Muscle of leg (tissue), 16 donors: ENCODE measurements at places on chromosomes 3 and 15. TPM values are rescaled to one million over a fixed set of nuclear protein-coding genes. Genes with fewer than 3 reads are reported as not detected.

DNA sequence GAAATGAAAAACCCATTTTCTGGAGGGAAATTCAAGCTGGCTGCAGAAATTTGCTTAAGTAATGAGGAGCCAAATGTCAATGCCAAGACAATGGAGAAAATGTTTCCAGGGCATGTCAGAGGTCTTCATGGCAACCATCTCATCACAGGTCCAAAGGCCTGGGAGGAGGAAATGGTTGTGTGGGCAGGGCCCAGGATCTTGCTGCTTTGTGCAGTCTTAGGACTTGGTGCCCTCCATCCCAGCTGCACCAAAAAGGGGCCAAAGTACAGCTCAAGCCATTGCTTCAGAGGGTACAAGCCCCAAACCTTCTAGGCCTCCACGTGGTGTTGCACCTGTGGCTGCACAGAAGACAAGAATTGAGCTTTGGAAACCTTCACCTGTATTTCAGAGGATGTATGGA lies 59.3 kb downstream of the POMGNT2 start:
- no peak for DNase-seq
- H3K36me3 ChIP-seq, result no peaks in the 10 kb centered on the region
- no peaks in the 10 kb centered on the region for H3K4me1 ChIP-seq
- H3K27ac ChIP-seq, result no peak overlapping the region
- no peak overlapping the region for H3K4me3 ChIP-seq

Gene P2RY13
- total RNA-seq, result 0.75 TPM

- peaks cover 32% of the 10 kb centered on the region for H3K4me1 ChIP-seq
- DNase-seq, result no peak
- H3K27ac ChIP-seq, result peak overlapping the region; percentile 72
- H3K4me3 ChIP-seq, result no peak overlapping the region
Measured at GRCh38 chr15:66713843-66714508, 11.9 kb downstream of the SMAD6 start.

Gene IGF2BP2
- 32.6 TPM for total RNA-seq

Gene ATP8B4
- total RNA-seq, result 4.9 TPM

DNA sequence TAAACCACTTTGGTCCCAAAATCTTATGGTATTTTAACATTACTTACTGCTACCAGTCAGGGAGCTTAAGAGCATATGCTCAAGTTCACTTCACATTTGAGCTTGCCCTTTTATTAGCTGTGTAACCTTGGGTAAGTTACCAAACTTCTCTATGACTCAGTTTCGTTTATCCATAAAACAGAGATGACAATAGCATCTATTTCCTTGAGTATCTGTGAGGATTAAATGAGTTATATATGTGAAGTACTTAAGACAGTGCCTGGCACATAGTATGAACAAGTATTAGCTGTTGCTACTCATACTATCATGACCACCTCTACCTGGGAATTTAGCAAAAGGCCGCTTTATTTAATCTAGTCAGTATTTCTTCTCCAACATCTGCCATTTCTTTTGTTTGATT lies 5.9 kb downstream of the ATOSA start:
- no peaks in the 10 kb centered on the region for H3K27me3 ChIP-seq
- no peak overlapping the region for H3K4me3 ChIP-seq
- peaks cover 15% of the 10 kb centered on the region for H3K36me3 ChIP-seq
- no peak overlapping the region for H3K27ac ChIP-seq
- H3K4me1 ChIP-seq, result peaks cover 5% of the 10 kb centered on the region
- no peak for DNase-seq

Gene VIPR1
- total RNA-seq, result 1.2 TPM

GRCh38 chr15:68620721-68621527 lies 42.1 kb downstream of the CORO2B start:
- H3K36me3 ChIP-seq, result no peaks in the 10 kb centered on the region
- peaks cover 19% of the 10 kb centered on the region for H3K4me1 ChIP-seq
- H3K27me3 ChIP-seq, result no peaks in the 10 kb centered on the region

- H3K27ac ChIP-seq, result no peak overlapping the region
- no peak overlapping the region for H3K4me3 ChIP-seq
- H3K36me3 ChIP-seq, result peaks cover 14% of the 10 kb centered on the region
- H3K4me1 ChIP-seq, result peaks cover 26% of the 10 kb centered on the region
- H3K27me3 ChIP-seq, result no peaks in the 10 kb centered on the region
Measured at GRCh38 chr15:45180201-45180600, 7.6 kb downstream of the SHF start.

Gene SLC2A2
- total RNA-seq, result under 0.01 TPM

Gene INSYN1
- total RNA-seq, result 5.7 TPM

DNA sequence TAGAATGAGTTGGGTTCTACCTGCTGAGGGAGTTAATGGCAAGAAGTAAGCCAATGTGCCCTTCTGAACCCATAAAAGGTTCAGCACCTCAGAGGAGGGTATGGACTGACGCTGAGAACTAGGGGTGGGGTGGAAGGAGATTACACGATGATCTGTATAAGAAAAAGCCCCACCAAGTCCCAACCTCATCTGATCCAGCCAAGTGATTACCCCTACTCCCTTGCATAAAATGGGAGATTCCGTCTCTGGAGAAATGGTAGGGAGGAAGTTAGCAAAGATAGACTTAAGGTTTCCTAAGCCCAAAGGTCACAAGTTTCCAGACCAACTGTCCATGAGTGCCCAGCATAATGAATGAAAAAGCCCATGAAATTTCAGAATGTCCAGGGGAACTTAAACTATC lies 7.1 kb upstream of the DVL3 start:
- DNase-seq, result no peak
- H3K4me3 ChIP-seq, result no peak overlapping the region
- H3K4me1 ChIP-seq, result peaks cover 22% of the 10 kb centered on the region
- peaks cover 37% of the 10 kb centered on the region for H3K36me3 ChIP-seq
- no peak overlapping the region for H3K27ac ChIP-seq

Gene NR1D2
- 26.6 TPM for total RNA-seq

Gene BUB1B
- total RNA-seq, result 11.8 TPM

DNA sequence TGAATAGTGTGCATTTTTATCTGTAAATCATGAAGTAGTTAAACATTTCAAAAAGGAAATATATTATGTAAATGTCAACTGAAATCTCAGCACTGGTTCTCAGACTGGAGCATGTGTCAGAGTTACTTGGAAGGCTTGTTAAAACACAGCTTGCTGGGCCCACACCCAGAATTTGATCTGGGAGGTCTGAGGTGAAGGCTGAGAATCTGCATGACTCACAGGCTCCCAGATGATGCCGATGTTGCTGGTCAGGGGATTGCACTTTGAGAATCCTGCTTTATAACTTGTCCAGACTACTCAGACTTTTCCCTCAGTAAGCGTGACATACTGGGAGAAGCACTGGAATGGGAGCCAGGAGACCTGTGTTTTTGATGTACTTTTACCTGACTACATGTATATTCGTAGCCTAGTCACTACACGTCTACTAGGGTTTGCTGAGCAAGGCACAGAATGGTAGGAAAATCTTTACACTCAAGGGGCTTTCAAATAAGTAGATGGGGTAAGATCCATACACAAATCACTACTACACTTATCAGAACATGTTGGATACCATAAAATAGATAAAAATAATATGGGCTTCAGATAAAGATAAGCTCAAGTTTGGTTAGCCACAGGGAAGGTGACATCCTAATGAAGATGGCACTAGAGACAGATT lies 77.1 kb upstream of the MEX3B start:
- H3K36me3 ChIP-seq, result peaks cover 5% of the 10 kb centered on the region
- no peak overlapping the region for H3K27ac ChIP-seq
- H3K4me3 ChIP-seq, result no peak overlapping the region
- H3K4me1 ChIP-seq, result no peaks in the 10 kb centered on the region
- no peaks in the 10 kb centered on the region for H3K27me3 ChIP-seq

DNA sequence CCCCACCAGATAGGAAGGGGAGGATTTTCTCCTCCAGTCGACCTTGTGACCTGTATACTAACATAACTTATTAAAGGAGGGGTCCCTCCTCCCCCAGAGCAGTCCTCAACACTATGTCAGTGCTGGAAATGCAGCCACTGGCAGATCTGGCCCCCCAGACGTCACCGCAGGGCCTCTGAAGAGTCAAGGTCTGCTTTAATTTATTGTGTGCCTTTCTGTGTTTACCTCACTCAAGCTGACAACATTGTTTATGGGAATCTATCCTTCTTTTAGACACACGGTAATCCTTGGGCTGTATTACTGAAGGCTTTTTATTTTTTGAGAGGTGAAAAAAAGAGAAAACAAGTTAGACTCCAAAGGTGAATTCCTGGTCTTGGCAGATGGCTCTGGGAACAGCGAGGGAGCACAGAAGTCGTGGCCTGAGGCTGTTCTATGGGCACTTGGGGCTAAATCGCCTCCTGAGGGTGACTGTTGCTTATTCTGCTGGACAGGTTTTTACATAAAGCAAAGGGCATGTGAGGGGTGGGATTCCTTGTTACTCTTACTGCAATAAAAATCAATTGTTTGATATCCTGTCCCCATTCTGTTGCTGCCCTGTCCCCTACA lies 13.5 kb upstream of the NR2C2 start:
- peaks cover 2% of the 10 kb centered on the region for H3K36me3 ChIP-seq
- H3K4me3 ChIP-seq, result no peak overlapping the region
- H3K4me1 ChIP-seq, result no peaks in the 10 kb centered on the region
- no peak overlapping the region for H3K27ac ChIP-seq
- no peak for DNase-seq
- H3K27me3 ChIP-seq, result no peaks in the 10 kb centered on the region

- H3K27me3 ChIP-seq, result peaks cover 24% of the 10 kb centered on the region
- H3K4me1 ChIP-seq, result peaks cover 18% of the 10 kb centered on the region
- H3K4me3 ChIP-seq, result no peak overlapping the region
- DNase-seq, result peak; percentile 50
- H3K36me3 ChIP-seq, result no peaks in the 10 kb centered on the region
Measured at GRCh38 chr15:76177491-76178040, 117.8 kb downstream of the TMEM266 start.

GRCh38 chr3:18780959-18781358 lies 355.8 kb upstream of the SATB1 start:
- DNase-seq, result no peak
- H3K36me3 ChIP-seq, result no peaks in the 10 kb centered on the region
- H3K4me1 ChIP-seq, result no peaks in the 10 kb centered on the region

- H3K36me3 ChIP-seq, result peaks cover 14% of the 10 kb centered on the region
- no peaks in the 10 kb centered on the region for H3K4me1 ChIP-seq
- H3K27me3 ChIP-seq, result no peaks in the 10 kb centered on the region
- H3K27ac ChIP-seq, result no peak overlapping the region
- H3K4me3 ChIP-seq, result no peak overlapping the region
- DNase-seq, result no peak
Measured at GRCh38 chr3:126002189-126002588, 33.2 kb downstream of the ROPN1B start.

Gene SEMA3F
- total RNA-seq, result 9.1 TPM

DNA sequence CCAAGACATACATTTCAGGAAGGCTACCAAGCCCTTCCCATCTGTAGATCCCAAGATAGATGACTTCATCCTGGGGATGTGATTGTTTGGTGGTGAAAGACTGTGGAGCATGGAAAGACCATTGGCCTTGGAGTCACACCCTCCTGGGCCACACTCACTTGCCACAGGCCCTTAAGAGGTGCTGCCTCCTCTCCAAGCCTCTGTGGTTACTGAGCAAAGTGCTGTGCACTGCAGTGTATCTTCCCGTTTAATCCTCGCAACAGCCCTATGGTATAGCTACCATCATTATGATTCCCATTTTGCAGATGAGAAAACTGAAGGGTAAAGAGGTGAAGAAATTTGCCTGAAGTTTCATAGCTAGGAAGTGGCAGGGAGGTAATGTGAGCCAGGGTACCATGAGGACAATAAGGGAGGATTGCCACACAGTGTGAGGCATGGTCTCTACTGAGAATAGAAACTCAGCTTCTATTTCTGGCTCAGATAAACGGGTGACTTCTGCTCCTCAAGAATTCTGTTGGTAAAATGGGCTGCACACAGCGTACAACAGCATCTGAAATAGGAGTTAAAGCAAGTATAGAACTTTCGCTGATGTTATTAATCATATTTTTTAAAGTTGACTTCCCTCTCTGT lies 23.9 kb upstream of the RHO start:
- H3K4me1 ChIP-seq, result peaks cover 45% of the 10 kb centered on the region
- peaks cover 82% of the 10 kb centered on the region for H3K36me3 ChIP-seq
- no peak overlapping the region for H3K4me3 ChIP-seq
- DNase-seq, result no peak
- H3K27ac ChIP-seq, result no peak overlapping the region
- H3K27me3 ChIP-seq, result no peaks in the 10 kb centered on the region

- no peak overlapping the region for H3K27ac ChIP-seq
- H3K36me3 ChIP-seq, result peaks cover 11% of the 10 kb centered on the region
- no peaks in the 10 kb centered on the region for H3K27me3 ChIP-seq
- DNase-seq, result no peak
- H3K4me1 ChIP-seq, result peaks cover 9% of the 10 kb centered on the region
- H3K4me3 ChIP-seq, result no peak overlapping the region
Measured at GRCh38 chr3:30625541-30626438, 19.4 kb downstream of the TGFBR2 start.

DNA sequence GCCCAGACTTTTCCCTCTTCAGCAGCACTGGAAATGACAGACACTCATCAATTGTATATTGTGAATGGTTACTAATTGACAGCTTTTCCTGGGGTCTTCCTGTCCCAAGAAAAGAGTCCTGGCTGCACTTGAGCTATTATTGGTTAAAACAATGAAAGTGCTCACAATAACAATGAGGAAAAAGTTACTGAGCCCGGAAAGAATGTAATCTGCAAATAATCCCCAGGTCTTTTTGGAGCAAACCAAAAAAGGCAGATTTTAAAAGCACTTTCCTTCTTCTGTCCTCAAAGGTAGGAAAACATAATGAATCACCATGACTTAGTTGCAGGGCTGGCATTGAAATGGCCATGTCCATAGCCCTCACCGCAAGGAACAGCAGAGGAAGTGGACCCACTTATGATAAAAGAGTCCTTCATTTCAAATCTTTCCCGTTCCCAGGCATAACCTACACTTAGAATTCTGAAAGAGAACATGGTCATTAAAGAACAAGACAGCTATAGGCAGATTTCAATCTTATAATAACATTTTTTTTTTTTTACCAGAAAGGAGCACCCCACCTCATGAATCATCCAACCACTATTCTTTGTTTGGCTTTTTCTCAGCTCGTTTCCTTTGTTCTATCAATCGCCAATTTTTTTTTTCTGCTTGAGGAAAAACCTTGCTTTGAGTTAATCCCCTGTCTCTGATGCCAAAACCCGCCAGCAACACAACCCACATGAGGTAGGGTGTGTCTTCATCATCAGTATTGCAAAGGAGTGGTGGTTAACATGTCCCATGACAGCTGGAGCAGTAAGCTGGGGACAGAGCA lies 35.5 kb upstream of the ATP1B3 start:
- H3K4me3 ChIP-seq, result no peak overlapping the region
- H3K4me1 ChIP-seq, result no peaks in the 10 kb centered on the region
- no peaks in the 10 kb centered on the region for H3K27me3 ChIP-seq
- DNase-seq, result no peak

Gene LARP6
- total RNA-seq, result 12.6 TPM

DNA sequence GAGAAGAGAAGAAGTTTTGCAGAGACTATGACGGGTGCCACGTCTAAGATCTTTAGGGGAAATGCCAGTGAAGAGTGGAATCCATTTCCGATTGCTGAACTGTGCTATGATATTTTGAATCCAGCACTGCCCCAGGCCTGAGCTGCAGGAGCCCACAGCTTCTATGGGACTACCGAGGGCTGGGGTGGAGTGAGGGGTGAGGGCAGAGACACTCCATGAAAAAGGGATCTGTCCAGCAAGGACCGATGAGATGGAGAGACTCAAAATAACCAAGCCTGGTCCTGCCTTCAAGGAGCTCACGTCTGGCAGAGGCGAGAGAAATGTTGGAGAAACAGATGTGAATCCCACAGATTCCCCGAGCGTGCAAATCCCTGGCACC lies 79.8 kb upstream of the MEF2A start:
- H3K4me3 ChIP-seq, result peak overlapping the region; percentile 32
- H3K36me3 ChIP-seq, result no peaks in the 10 kb centered on the region
- peak overlapping the region; percentile 81 for H3K27ac ChIP-seq
- H3K4me1 ChIP-seq, result peaks cover 24% of the 10 kb centered on the region
- no peaks in the 10 kb centered on the region for H3K27me3 ChIP-seq
- no peak for DNase-seq

Gene FANCD2
- 8.2 TPM for total RNA-seq

Gene MINAR1
- 2.8 TPM for total RNA-seq

- H3K4me3 ChIP-seq, result no peak overlapping the region
- H3K4me1 ChIP-seq, result no peaks in the 10 kb centered on the region
- H3K27ac ChIP-seq, result no peak overlapping the region
- H3K36me3 ChIP-seq, result no peaks in the 10 kb centered on the region
Measured at GRCh38 chr3:142846779-142847577, 41.9 kb downstream of the PCOLCE2 start.
